Activated naive CD4-positive, alpha-beta T cell treated with anti-CD3 and anti-CD28 coated beads, Interleukin-2, amount 10 ng/mL, durations not matched to agents 7 days and 5 days (primary cell): ENCODE measurements at places on chromosomes 2 and 18.

DNA sequence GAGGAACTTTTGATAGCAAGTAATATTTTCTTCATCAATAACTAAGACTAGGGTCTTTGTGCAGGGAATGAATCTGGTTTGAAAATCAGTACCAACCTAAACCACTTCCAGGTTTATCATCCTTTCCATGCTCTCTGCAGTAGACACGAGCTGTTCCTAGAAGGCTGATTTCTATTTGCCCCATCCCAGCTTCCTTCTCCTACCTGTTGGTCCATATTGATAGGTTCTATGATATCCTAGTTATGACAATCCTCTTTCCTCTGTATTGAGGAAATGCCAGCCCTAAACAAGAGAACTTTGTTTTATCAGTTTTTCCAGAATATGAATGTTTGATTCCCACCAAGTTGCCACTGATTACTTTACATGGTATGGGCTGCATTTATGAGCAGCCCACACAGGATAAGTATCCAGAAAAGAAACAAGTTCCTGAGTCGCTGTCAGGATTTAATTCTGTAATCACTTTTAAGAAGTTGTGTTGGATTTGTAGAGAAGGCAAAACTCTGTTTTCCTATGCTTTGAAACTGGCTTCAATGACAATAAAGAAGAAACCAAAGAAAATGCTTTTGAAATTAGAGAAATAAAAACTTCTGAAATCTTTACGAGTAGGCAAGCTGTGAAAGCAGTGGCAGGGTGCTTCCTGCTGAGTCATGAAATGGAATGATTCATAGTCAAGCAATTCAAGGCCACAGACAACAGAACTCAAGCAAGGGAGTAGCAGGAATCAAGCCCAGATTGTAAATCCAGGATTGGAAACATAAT is 37.3 kb upstream of the TANK start:
- H3K4me1 ChIP-seq = peaks cover 10% of the 10 kb centered on the region
- H3K27ac ChIP-seq = no peak overlapping the region
- H3K4me3 ChIP-seq = no peak overlapping the region
- H3K27me3 ChIP-seq = no peaks in the 10 kb centered on the region
- no peak for DNase-seq

- no peak for DNase-seq
- no peak overlapping the region for H3K4me3 ChIP-seq
- no peak overlapping the region for H3K27ac ChIP-seq
- H3K4me1 ChIP-seq = no peaks in the 10 kb centered on the region
Measured at GRCh38 chr2:182980115-182980514, 58.1 kb downstream of the NCKAP1 start.

DNA sequence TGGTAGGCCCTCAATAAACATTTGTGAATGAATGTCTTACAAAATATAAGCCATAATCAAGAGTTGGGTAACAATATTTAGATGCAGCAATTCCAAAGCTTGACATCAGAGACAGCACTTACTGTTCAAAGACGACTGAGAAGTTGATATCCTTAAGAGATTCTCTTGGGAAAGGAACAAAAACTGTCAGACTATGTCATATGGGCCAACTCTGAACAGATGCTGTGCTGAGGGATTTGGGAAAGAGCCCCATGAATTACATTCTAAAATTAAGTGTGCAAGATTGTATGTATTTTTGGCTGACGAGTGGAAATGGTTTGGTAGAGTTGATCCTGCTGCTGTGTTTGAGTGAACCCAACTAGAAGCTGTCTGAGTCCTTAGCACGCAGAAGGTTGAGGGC is 250.7 kb upstream of the LINC00305 start:
- no peaks in the 10 kb centered on the region for H3K4me1 ChIP-seq
- H3K36me3 ChIP-seq = no peaks in the 10 kb centered on the region
- H3K27me3 ChIP-seq = no peaks in the 10 kb centered on the region
- H3K27ac ChIP-seq = no peak overlapping the region

DNA sequence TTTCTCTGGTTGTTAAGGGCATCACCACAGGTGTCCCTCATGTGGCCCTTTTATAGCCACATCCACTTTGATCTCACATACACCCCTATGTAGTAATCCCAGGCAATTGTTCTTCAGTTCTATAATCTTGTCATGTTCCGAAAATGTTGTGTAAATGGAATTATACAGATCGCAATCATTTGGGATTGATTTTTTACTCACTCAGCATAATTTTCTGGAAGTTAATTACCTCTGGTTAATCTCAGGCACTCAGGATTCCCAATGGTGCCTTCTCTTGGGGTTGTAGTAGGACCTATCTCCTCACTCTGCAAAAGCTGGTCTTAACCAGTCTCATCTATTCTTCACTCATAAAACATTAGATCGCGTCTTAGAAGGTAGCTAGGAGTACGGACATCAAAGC is 1549.6 kb upstream of the DDX18 start:
- no peaks in the 10 kb centered on the region for H3K27me3 ChIP-seq
- no peak overlapping the region for H3K4me3 ChIP-seq
- H3K36me3 ChIP-seq = no peaks in the 10 kb centered on the region
- no peak for DNase-seq

GRCh38 chr2:149394864-149395263 is 64.5 kb downstream of the LYPD6 start:
- no peak for DNase-seq
- H3K36me3 ChIP-seq = no peaks in the 10 kb centered on the region
- no peak overlapping the region for H3K4me3 ChIP-seq
- no peak overlapping the region for H3K27ac ChIP-seq
- peaks cover 4% of the 10 kb centered on the region for H3K27me3 ChIP-seq

DNA sequence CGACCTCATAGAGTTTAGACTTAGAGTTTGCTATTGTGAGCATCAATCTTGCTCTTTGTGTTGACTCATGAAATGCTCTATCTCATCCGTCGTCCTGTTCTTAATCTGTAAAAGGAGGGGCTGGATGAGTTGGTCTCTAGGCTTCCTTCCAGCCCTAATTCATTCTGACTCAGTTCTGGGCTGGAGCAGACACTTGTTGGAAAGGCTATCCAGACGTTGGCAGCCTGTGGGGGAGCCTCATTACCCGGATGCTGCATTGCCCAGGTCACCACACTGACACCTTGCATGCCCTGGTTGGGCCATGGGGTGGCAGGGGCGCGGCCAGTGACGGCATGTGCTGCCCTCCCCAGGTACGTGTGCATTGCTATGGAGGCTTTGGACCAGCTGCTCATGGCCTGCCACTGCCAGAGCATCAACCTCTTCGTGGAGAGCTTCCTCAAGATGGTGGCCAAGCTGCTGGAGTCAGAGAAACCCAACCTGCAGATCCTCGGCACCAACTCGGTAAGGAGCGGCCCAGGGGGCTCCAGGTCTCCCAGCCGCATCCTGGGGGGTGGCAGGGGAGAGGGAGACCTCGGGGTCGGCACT is 61.5 kb downstream of the EFR3B start:
- no peak for DNase-seq
- no peaks in the 10 kb centered on the region for H3K4me1 ChIP-seq
- H3K36me3 ChIP-seq = no peaks in the 10 kb centered on the region
- peaks cover 20% of the 10 kb centered on the region for H3K27me3 ChIP-seq
- no peak overlapping the region for H3K4me3 ChIP-seq
- H3K27ac ChIP-seq = no peak overlapping the region

DNA sequence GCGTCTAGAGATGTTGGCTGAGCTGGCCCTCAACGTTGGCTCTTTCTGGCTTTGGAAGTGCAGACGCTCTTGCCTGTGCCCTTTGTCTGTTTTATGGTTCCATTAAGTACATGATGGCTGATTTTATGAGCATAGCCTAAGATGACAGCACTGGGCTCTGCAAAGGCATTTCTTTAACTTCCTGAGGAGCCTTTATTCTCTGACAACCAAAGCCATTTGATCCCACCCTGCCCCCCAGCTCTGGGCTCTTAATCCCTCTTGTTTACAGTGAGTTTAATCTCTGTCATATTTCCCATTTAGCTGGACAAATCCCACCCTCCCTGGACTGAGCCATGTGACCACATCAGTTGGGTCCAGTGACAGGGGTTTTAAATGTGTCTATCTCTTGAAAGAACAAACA is 195.9 kb downstream of the ACKR3 start:
- no peak for DNase-seq
- peaks cover under 1% of the 10 kb centered on the region for H3K27me3 ChIP-seq
- no peak overlapping the region for H3K4me3 ChIP-seq
- H3K4me1 ChIP-seq = no peaks in the 10 kb centered on the region
- no peaks in the 10 kb centered on the region for H3K36me3 ChIP-seq

DNA sequence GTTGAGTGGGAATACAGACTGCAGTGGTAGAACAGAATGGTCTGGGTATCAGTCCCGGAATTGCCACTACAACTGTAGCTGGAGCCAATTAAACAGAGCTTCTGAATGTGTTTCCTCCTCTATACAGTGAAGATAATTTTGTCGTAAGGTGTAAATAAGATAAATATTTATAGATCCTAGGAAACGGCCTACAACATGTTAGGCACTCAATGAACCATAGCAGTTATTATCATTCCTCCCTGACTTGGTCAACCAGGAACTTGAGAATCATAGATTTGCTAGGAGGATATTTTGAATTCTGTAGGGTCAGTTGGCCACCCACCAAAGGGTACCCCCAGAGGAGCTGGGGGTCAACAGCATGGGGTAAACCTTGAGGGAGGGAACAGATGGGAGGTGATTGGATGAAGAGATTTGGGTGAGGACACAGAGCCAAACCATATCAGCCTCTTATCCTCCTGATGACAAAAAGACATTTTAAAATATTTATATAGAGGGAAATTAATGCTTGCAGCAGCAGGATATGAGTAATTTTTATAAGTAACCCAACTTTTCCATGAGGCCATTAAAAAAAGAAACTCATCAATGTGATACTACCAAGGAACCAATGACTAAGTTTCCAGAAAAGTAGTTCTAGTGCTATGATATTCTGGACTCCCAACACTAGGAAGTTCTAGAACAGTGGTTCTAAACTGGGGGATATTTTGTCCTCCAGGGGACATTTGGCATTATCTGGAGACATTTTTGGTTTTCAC is 4.0 kb downstream of the DHRS9 start:
- no peaks in the 10 kb centered on the region for H3K27me3 ChIP-seq
- H3K36me3 ChIP-seq = no peaks in the 10 kb centered on the region
- H3K27ac ChIP-seq = no peak overlapping the region
- H3K4me1 ChIP-seq = peaks cover 19% of the 10 kb centered on the region
- H3K4me3 ChIP-seq = no peak overlapping the region

DNA sequence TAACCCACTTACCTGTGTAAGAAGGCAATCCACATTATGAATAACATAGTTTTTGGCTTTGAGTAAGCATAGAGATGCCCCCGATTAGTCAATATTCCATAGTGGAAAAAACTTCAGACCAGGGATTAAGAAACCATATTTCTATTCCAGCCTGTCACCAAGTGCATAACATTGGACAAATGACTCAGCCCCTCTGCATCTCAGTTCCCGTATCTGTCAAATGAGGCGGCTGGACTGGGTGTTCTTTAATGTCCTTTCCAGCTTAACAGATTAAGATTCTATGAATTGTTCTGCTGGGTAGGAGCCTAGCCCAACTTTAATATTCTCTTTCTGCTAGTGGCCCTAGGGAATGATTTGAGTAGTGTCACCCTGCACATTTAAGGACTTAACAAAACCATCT is 11.8 kb upstream of the FTCDNL1 start:
- H3K36me3 ChIP-seq = no peaks in the 10 kb centered on the region
- H3K27me3 ChIP-seq = peaks cover 17% of the 10 kb centered on the region
- H3K27ac ChIP-seq = no peak overlapping the region
- DNase-seq = no peak
- no peak overlapping the region for H3K4me3 ChIP-seq
